Brain pericyte (primary cell): ENCODE measurements at places on chromosomes 3 and 15.
A peak's percentile ranks its signal among the peaks of the same experiment; 100 is the strongest.

GRCh38 chr15:59230531-59231055, 23.9 kb downstream of the LDHAL6B start:
- no peak for DNase-seq

DNA sequence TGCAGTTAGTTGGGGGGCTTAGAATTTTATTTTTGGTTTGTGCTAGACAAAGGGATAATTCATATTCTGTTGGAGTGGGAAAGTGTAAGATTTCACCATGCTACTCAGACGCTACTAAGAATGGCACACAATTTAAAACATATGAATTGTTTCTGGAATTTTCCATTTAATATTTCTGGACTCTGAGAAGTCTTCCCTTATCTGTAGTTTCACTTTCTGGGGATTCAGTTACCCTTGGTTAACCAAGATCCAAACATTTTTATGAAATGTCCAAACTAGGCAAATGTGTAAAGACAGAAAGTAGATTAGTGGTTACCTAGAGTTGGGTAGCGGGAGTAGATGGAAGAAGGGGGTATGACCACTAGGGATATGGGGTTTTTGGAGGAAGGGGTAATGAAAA, 53.1 kb downstream of the TCF12 start:
- DNase-seq: no peak

DNA sequence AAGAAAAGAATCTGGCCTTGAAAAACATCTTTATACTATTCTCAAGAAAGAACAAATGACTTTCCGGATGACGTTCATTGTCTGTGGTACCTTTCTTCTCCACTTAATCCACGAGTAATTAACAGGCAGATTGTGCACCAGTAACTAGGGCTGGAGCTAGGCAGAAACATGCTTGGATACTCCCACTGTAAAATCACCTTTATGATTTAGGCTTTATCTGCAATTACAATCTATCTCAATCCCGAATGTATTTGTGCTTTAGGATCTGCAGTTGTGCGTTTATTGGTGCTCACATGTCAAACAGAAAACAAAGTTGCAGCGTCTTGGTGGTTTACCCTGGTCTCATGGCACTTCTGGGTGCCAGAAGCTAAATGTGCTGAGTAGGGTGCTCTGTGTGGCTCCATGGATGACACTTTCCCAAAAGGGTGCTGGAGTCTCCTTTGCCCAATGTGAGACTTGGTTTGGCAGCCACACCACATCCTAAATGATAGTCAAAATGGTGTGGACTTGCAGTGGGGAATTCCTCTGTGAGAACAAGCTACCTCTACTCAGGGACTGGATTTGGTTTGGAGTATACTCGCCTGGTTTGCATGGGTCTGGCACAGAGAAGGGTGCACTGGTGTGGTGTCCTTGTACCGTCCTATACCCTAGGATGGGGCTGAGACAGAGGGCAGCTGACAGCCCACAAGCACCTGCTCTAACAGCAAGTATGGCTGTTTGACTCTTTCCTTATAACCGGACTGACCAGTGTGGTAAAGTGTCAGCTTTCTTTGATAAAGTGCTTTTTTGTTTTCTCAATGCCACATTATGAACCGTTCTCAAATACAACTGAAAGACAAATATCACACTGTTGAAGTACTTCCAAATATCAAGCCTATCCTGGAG, 7.7 kb downstream of the SERP1 start:
- DNase-seq: no peak

DNA sequence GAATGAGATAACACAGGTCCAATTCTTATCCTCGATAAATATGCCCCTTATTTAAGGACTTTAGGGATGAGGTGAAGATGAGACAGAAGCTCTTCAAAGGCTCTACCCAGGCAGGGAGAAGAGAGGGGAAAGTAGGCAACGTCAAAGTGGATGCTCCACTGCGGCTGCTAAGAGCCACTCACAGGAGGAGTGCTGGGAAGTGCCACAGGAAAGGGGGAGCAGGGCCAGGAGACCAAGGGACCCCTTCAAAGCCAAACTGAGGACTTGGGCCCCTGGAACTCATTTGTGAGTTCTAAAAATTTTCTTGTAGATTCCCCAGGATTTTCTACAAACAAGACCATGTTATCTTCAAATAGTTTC, 47.3 kb upstream of the ATG7 start:
- DNase-seq: no peak

GRCh38 chr3:126872701-126873342, 110.1 kb upstream of the PLXNA1 start:
- no peak for DNase-seq

DNA sequence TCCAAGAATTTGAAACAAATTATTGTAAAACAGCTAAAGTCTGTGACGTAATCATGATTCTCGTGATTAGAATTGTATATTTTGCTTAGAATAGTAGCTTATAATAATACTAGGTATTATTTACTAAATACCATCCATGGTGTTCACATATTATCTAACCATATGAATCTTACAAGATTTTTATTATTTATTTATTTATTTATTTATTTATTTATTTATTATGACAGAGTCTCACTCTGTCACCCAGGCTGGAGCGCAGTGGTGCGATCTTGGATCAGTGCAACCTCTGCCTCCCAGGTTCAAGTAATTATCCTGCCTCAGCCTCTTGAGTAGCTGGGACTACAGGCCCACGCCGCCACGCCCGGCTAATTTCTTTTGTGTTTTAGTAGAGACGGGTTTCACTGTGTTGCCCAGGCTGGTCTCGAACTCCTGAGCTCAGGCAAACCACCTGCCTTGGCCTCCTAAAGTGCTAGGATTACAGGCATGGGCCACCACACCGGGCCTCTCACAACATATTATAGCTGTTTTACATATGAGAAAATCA, 173.5 kb downstream of the EPHA3 start:
- no peak for DNase-seq

DNA sequence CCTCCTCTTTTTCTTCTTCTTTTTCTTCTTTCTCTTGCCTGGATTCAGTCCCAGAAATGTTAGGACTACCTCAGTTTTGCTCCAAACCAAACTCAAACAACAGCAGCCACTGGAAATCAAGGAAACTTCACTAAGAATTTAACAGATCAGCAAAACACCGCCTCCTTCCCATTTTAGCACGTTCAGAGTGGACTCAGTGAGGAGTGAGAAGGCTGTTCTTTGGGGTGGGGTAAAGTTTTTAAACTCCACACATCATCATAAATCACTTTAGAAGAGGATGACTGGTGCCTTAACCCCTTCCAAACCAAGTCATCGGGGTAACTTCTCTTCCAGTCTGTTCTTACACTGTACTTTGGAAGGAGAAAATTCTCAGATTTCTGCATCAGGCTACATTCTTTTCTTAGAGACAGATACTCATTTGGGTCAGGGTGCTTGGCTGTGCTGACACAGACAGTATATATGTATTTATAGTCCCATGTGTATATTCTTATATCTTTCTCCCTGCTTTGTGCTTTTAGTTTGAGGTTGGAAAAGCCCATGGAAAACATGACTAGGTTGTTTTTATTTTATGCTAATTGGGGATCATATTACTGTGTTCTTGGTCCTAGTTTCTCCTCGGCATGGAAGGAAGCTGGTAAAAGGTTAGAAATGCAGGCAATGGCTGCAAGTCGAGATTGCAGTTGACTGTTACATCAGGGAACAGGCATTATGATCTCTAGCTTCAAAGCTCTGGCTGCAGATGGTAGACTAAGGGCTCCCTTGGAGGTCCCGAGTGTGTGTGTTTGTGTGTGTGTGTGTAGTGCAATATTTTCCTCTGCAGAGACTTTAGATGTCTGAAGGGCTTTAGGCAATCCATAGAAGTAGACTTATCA, at the start of gene CCDC80:
CCDC80 (minus strand) TSS at position 214 of the 872 bp plus-strand sequence. CDS start 1,238 bp downstream, outside the sequence.
- peak; percentile 81 for DNase-seq

GRCh38 chr3:66450390-66451022, 50.3 kb downstream of the LRIG1 start:
- DNase-seq: no peak

- DNase-seq: no peak
Measured at GRCh38 chr15:23645371-23646164, 2.1 kb downstream of the MAGEL2 start.

DNA sequence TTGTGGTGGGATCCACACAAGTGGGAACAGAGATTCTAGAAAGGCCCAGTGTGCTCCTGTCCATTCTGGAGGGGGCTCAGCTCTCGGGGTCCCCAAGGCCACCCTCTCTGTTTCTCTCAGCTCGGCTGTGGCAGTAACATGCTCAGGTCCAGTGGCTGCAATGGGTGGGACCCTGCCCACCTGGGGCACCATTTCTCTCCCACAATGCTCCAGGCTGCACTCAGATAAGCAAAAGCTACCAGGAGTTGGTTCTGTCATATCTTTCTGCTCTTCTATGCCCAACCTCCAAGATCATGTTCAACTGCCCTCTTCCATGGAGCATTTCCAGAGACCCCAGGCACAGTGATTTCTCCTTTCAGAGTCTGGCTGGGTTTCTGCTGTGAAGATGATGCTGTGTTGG, 40.8 kb downstream of the ITGA11 start:
- no peak for DNase-seq

DNA sequence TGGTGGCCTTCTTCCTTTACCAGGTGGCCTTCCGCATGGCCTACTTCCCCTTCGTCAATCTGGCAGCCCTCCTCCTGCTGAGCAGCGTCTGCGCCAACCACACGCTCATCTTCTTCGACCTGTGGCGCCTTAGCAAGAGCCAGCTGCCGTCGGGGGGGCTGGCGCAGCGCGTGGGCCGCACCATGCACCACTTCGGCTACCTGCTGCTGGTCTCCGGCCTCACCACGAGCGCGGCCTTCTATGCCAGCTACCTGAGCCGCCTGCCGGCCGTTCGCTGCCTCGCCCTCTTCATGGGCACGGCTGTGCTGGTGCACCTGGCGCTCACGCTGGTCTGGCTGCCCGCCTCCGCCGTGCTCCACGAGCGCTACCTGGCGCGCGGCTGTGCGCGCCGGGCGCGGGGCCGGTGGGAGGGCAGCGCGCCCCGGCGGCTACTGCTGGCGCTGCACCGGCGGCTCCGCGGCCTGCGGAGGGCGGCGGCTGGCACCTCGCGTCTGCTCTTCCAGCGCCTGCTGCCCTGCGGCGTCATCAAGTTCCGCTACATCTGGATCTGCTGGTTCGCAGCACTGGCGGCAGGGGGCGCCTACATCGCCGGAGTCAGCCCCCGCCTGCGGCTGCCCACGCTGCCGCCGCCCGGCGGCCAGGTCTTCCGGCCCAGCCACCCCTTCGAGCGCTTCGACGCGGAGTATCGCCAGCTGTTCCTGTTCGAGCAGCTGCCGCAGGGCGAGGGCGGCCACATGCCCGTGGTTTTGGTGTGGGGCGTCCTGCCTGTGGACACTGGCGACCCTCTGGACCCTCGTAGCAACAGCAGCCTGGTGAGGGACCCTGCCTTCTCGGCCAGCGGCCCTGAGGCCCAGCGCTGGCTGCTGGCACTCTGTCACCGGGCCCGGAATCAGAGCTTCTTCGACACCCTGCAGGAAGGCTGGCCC, 9.9 kb downstream of the DISP2 start:
- no peak for DNase-seq

GRCh38 chr15:26661748-26662147, 111.1 kb downstream of the GABRB3 start:
- DNase-seq: no peak

DNA sequence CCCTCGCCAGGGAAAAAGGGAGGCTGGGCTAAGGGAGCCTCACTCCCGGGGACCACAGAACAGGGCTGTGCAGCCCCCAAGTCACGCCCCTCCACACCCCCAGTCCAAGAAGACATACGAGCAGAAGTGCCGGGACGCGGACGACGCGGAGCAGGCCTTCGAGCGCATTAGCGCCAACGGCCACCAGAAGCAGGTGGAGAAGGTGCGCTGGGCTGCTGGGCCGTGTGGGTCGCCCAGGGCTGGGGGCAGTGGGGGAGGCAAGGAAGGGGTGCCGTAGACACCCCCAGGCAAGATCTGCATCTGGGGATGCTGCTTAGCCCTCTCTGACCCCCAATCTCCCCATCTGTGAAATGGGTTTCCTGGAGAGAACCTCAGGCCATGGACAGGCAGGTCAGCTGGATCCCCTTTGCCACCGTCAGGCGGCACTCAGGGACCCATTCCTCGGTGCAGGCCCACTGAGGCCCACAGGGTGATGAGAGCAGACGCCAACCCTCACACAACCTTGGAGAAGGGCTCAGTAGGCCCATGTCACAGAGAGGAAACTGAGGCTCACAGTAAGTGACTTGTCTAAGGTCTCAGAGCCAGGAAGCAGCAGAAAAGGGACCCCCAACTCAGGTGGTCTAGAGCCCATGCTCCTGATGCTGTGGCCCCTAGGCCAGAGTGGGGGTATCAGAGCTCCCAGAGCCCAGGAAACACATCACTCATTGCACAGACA, 33.7 kb downstream of the PSTPIP1 start:
- no peak for DNase-seq

DNA sequence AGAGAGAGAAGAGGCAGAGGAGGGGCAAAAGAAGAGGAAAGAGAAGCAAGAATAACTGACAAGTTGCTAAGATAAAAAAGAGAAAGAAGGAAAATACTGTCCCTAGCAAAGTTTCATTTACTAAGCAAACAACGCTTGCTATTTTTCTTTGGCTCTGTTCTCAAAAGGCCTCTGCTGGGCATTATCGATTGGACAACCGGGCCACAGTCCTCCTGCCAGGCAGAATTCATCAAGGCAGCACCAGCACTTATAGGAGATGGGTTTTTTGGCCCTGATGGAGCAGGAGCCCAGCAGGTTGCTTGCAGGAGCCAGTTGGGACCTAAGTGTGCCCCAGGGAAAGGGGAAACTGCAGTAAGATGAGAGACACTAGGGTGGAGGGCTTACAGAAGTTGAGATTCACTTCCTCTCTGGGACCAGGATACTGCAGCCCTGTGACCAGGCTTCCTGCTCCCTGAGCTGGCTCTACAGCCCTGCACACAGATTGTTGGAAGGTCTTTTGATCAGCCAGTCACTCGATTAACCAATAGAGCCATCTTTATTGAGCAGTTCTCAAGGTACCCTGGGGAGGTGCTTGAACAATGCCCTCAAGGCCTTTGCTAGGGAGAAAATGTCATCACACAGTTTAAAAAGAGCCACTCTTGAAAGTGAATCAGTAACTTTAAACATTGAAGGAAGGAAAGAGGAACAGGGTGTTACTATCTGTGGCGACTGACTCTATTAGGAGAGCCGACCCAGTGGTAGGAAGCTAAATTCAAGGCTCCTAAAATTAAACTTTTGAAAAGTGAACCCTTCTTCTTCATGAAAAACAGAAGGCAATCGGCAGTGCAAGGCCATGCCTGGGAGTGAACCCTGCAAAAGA, 28.8 kb upstream of the GLCE start:
- DNase-seq: no peak

GRCh38 chr3:114194750-114195149, 15.9 kb upstream of the DRD3 start:
- no peak for DNase-seq

DNA sequence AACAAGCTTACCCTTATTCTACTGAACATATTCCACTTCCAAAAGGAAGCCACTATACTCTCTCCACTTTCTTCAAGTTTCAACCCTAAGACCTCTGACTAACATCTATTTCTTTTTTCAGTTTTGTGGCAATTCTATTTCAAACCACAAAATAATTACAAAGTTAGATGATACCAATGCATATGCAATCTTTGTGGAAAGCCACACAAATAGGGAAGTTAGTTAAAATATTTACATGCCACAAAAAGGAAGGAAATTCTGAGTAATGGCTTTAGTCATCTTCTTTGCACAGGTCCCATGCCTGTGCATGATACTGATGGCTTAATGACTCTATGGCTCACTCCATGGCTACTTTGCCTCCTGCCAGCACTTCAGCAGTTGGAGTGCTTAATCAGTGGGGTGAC, 57.0 kb upstream of the MCTP2 start:
- no peak for DNase-seq
